ENCODE measurements at places on chromosomes 16 and 17.

- peak; percentile 86 for DNase-seq
These were observed 42.9 kb downstream of the GAS7 start for GRCh38 chr17:10155371-10156076.

DNA sequence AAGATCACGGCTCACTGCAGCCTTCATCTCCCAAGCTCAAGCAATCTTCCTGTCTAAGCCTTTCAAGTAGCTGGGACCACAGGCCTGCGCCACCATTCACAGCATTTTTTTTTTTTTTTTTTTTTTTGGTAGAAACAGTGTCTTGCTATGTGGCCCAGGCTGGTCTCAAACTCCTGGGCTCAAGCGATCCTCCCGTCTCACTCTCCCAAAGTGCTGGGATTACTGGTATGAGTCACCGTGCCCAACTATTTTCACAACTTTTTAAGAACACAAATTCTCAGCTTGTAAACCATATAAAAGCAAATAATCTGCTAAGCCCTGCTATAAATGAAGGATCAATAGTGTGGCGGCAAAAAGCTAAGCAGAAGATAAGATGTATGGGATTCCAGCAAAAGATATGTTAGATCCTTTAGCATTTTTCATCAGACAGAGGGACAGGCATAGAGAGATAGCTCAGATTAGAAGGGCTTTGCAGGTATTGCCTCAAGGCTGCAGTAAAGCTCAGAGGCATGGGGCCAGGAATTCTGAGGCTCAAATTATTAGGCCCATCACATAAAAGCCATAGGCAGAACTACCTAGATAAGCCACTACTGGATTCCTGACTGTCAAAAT, 55.1 kb downstream of the EMP2 start:
- no peak for DNase-seq

- peak; percentile 58 for DNase-seq
These were observed 4.9 kb downstream of the CDK3 start for GRCh38 chr17:76005263-76006149.

- DNase-seq, result no peak
These were observed 8.3 kb upstream of the CHD3 start for GRCh38 chr17:7880076-7880868.

- peak; percentile 28 for DNase-seq
These were observed 11.5 kb downstream of the ZNF597 start for GRCh38 chr16:3431779-3432219.

DNA sequence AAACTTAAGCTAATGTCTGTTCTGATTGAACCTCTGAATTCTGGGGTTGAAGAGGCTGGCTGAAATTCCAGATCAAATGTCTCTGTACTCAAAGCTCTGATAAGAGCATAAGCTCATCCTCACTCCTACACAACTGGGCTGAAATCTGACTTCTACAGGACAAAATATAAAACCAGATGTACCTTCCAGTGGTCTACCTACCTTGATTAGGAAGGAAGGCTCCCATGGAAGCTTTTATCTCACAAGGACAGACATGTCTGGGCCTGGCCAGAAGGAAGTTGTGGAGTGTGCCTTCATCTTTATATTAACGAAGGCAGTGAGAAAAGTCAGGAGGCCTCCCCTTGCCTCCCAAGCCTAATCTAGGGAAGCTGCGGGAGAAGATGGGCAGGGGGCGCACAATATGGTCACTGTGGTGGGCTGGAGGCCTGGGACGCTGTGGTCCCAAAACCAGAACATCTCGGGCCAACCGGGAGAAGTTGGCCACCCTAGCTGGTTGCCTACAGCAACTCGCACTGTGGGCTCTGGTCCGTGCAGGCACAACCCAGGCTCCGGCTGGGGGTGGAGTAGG, 55.6 kb upstream of the LRRC37A3 start:
- DNase-seq, result no peak

GRCh38 chr17:75524970-75525805, at the start of gene LLGL2:
Gene LLGL2, plus strand, starts transcription at chr17:75525697. Its CDS starts 17,730 bp downstream, at chr17:75543427.
- DNase-seq, result peak; percentile 34

DNA sequence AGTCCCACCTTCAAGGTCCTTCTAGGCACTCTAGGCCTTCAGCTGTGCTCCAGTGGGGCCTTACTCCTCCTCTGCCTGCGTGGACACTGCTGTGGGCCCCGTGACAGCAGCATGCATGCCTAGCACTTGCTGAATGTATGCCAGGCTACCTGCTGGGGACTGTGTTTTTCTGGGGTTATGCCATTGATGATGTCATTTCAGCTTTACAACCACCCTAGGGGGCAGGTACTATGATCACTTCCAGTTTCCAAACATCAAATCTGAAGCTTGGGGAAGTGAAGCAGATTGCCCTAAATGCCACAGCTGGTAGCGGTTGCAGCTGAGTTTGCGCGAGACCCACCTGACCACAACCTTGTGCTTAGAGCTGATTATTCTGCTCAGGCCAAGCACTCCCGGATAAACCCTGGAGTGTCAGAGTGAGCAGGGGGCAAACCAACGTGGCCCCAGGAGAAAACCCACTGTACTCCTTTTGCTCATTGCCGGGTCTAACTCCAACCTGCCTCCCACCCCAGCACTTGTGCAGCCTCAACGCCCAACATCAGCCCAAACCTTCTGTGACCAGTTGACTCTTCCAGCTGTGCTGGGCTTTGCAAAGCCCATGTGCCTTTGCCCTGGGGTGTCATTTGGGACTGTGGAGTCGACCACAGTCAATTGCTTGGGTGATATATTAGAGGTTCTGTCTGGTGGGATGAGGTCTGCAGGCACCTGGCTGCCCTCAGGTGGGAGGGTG, 168.4 kb downstream of the ENGASE start:
- no peak for DNase-seq

GRCh38 chr16:58678716-58679115, 5.9 kb downstream of the SLC38A7 start:
- no peak for DNase-seq

DNA sequence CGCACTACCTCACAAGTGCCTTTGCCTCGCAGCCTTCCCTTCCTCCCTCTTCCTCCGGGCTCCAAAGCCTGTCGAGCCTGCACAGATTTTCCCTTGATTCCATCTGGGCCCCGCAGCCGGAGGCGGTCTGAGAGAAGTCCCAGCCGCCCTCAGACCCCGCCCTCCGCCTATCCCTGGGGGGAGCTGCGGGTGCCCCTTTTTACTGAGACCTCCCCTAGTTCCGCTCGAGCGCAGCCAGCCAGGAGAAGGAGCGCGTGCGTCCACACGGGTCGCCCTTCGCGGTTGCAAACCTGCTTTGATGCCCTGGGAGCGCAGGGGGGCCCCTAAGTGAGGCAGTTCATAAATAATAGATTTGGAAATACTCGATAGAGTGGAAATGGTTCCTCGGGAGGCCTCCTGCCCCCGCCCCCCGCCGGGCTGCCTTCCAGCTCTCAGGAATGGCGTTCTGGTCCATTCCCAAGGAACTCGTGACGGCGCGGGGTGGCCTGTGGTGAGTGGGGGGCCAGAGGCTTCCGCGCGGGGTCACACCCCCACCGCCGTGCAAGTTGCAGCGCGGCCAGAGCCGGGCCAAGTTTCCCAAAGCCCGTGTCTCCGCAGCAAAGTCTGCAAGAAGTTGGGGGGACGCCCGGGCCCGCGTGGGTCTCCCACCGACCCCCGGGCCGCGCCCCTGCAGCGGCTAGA, 610 bp downstream of the C16orf74 start:
- DNase-seq, result peak; percentile 58

DNA sequence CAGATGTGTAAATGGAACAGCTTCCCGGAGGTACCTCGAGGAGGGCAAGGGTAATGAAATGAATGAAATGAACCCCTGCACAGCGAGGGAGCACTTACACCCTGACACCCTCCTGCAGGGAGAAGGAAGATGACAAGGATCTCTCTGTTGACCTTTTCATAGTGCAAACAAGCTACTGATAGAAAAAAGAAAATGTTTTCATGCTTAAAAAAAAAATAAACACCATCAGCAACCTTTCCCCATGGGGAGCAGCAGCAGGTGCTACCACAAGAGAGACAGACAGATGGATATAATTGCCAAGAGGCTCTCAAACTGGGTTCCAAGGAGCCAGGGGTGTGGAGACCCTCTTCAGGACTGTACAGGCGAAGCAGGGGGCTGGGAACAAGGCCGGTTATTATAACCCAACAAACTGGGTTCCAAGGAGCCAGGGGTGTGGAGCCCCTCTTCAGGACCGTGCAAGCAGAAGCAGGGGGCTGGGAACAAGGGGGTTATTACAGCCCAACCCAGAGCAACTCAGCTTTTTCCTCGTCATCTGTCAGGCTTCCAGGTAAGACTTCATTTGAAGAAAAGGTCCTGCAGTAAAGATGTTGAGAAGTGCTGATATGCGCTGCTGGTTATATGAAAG, 718 bp upstream of the RPH3AL start:
- no peak for DNase-seq

GRCh38 chr16:65307286-65307685, 185.4 kb upstream of the CDH11 start:
- no peak for DNase-seq

GRCh38 chr17:38418062-38418692, 10.1 kb upstream of the ARHGAP23 start:
- DNase-seq, result no peak

DNA sequence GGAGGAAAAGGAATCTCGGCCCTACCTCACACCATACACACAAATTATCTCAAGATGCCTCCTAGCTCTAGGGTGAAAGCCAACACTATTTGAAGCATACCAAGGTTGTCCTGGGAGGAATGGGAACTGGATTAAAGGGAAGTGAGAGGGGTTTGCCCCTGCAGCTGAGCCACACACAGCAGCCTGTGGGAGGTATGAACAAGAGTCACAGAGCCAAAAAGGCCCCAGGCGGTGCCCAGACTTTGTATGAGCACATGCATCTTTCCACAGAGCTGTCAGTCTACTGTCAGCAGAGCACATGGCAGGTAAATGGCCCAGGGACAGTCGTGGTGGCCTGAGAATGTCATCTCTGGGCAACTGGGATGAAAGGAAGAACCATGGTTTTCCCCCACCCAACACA, 31.0 kb upstream of the RCVRN start:
- DNase-seq, result no peak

DNA sequence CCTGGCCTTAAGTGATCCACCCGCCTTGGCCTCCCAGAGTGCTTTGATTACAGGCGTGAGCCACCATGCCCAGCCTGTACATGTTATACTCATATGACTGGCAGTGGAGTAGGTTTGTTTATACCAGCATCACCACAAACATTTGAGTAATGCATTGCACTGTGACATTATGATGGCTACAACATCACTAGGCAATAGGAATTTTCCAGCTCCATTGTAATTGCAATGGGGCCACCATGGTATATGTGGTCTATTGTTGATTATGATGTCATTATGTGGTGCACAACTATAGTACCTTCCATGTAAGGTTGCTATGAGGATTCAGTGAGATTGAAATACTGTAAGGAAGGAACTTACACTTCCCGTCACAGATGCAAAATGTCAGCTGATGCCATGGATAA, 168.9 kb downstream of the COPRS start:
- DNase-seq, result peak; percentile 29

DNA sequence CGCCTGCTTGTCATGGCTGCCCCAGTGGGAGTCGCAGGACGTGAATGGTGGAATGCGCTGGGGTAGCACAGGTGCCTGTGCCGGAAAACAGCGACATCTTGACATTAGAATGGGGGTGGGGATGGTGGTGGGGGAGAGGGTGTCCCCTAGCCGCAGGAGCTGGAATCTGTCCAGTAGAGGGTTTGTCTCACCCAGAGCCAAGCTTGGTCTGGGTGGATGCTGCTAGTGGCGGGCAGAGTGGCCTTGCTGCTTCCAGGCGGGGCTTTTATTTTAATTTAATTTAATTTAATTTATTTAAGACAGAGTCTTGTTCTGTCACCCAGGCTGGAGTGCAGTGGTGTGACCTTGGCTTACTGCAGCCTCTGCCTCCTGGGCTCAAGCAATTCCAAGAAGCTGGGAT, 7.7 kb downstream of the BAIAP2 start:
- DNase-seq, result no peak

DNA sequence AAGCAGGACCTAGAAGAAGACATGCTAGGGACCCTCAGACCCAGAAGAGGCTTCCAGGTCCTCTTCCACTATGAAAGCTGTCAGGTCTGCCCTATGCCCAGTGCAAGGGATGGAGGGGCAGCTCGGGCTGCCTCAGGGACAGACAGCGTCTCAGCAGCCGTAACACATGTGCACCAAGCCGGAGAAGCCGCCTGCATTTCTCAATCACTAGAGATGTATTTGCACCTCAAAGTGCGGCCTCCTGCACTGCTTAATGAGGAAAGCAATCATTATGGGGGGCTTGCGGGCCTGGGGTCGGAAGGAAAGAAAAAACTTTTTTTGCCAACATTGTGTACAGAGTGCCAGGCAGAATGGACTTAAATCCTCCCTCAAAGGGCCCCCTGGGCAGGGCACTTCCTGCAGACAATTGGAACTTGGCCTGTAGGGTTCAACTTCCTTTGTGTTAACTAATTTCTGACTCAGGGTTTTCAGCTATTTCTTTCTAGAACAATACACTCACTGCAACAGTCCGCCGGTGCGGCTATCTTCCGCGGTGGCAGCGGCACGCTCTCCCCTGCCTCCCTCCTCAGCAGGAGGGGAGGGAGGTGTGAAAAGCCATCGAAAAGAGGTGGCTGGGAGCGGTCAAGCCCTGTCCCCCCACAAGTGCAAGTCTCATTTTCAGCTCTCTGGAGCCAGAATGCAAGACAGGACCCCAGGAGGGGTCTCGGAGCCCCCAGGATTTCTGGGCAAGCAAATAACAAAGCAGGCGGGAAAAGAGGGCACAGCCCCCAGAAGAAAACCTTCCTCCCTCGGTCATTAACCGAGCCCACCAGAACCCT, 101.2 kb downstream of the ZNF423 start:
- peak; percentile 36 for DNase-seq

GRCh38 chr17:82018152-82018988, 4.3 kb downstream of the CENPX start:
- no peak for DNase-seq

DNA sequence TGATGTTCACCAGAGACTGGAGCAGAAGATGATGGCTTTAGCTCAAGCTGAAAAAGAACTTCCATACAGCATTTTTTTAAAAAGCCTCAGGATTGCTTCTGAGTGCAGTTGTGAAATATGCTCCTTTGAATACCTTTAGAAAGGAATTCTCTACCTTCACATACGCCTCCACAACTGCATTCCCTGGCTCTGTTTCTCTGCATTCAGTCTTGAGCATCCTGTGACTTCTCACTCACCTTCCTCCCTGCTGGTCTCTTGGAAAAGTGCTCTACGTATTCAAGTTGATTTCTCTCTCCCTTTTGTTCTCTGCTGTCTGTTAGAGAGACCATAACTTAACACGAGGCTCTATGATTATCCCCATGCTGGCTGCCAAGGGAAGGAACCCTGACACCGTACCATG, 34.5 kb downstream of the HS3ST2 start:
- no peak for DNase-seq

- DNase-seq, result no peak
These were observed 3.6 kb upstream of the WDR24 start for GRCh38 chr16:693766-694165.

GRCh38 chr16:28188085-28188916, 23.5 kb downstream of the XPO6 start:
- no peak for DNase-seq

Measured in fibroblast of skin of abdomen (primary cell).